Lung (tissue), 17 donors: ENCODE measurements at places on chromosomes 16 and 17. TPM values are rescaled to one million over a fixed set of nuclear protein-coding genes. Genes with fewer than 3 reads are reported as not detected.
A peak's percentile ranks its signal among the peaks of the same experiment; 100 is the strongest.

GRCh38 chr17:80498242-80498919, 22.0 kb upstream of the NPTX1 start:
- no peak overlapping the region for H3K4me3 ChIP-seq
- peaks cover 6% of the 10 kb centered on the region for H3K27me3 ChIP-seq
- DNase-seq: peak; percentile 91
- H3K4me1 ChIP-seq: peaks cover 7% of the 10 kb centered on the region
- H3K36me3 ChIP-seq: no peaks in the 10 kb centered on the region

- no peak overlapping the region for H3K4me3 ChIP-seq
- H3K4me1 ChIP-seq: no peaks in the 10 kb centered on the region
- H3K27ac ChIP-seq: no peak overlapping the region
- H3K27me3 ChIP-seq: no peaks in the 10 kb centered on the region
- DNase-seq: no peak
These were observed 12.9 kb downstream of the SEZ6 start for GRCh38 chr17:28992625-28993600.

TBX21 gene
- total RNA-seq: 0.77 TPM

GRCh38 chr17:44084131-44084538, 13.6 kb downstream of the G6PC3 start:
- no peak overlapping the region for H3K27ac ChIP-seq
- no peak for DNase-seq
- no peaks in the 10 kb centered on the region for H3K4me1 ChIP-seq
- no peaks in the 10 kb centered on the region for H3K27me3 ChIP-seq
- no peak overlapping the region for H3K4me3 ChIP-seq

KRTAP1-1 gene
- total RNA-seq: not detected

NLRC5 gene
- 24.3 TPM for total RNA-seq

DNA sequence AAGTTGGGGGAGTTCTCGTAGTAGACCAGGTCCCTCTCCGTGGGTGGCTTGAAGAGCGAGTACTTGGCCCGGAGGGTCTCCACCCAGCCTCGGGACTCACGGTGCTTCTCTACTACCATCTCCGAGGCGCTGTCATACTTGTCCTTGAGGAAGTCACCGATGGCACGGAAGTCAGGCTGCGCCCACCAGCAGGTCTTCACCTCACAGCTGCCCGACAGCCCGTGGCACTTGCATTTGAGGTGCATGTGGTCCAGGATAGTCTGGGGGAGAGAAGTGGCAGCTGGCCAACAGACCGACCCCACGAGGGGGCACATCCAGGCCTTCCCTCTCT, 50.0 kb downstream of the WNT3 start:
- no peaks in the 10 kb centered on the region for H3K27me3 ChIP-seq
- no peak overlapping the region for H3K4me3 ChIP-seq

DNA sequence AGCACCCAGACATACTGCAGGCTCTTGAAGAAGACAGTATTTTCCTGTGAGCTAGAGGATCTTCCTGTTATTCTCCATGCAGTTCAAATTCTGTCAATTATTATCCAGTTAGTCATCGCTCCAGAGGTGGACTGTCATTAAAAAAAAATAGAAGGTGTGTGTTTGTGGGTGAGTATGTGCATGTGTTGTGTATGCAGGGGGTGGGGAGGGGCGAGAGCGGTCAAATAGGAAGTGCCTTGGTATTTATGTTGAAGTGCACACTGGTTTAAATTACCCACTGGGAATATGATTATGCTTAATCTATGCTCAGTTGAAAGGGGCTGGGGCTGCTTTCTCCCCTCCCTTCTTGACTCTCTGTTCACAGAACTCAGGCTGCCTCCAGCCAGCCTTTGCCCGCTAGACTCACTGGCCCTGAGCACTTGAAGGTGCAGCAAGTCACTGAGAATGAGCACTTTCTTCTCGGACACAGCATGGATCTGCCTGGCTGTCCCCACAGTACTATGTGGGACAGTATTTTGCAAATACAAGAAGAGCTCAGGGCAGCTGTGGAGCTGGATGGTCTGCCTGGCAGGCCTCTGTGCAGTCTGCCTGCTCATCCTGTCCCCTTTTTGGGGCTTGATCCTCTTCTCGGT, at the start of gene HSD17B2:
Gene HSD17B2, plus strand, starts transcription at position 273 of the 632 bp plus-strand sequence. Its CDS starts 172 bp downstream, at position 445.
- no peaks in the 10 kb centered on the region for H3K4me1 ChIP-seq
- no peak within 1 kb of the TSS for H3K4me3 ChIP-seq
- DNase-seq: no peak

- H3K36me3 ChIP-seq: no peaks in the 10 kb centered on the region
- H3K4me1 ChIP-seq: peaks cover 8% of the 10 kb centered on the region
- no peaks in the 10 kb centered on the region for H3K27me3 ChIP-seq
- no peak overlapping the region for H3K4me3 ChIP-seq
- peak; percentile 64 for DNase-seq
These were observed 101.1 kb downstream of the MSI2 start for GRCh38 chr17:57357392-57357784.

DNA sequence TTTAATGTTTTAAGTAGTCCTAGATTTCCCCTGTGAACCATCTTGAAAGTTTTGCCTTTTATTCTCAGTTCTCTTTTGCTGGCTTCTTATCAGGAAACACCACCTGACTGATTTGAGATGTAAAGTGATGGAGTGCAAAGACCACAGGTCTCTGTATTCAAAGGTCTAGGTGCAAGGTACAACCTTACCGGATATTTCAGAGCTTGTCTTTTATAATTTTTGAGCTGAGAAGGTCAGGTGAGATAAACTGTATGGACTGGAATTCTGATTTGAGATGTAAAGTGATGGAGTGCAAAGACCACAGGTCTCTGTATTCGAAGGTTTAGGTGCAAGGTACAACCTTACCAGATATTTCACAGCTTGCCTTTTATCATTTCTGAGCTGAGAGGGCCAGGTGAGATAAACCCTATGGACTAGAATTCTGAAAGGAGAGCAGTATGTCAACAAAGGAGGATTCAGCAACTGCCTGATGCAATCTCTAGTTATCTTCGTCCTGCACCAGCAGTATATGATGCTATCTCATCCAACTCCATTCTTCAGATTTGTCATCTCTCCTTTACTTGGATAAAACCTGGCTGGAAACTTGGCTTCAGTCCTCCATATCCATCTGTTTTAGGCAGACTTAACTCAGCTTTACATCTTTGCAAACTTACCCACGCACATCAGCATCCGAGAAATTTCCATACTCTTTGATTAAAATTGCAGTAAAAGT, 64.3 kb downstream of the CENPV start:
- peaks cover 38% of the 10 kb centered on the region for H3K4me1 ChIP-seq
- no peaks in the 10 kb centered on the region for H3K27me3 ChIP-seq
- H3K36me3 ChIP-seq: no peaks in the 10 kb centered on the region
- H3K4me3 ChIP-seq: no peak overlapping the region
- H3K27ac ChIP-seq: no peak overlapping the region

- H3K4me1 ChIP-seq: peaks cover 14% of the 10 kb centered on the region
- no peaks in the 10 kb centered on the region for H3K27me3 ChIP-seq
- DNase-seq: no peak
- peak overlapping the region; percentile 86 for H3K27ac ChIP-seq
These were observed 1.3 kb downstream of the USP36 start for GRCh38 chr17:78839235-78839761.
